ENCODE measurements at places on chromosomes 4 and X.
A peak's percentile ranks its signal among the peaks of the same experiment; 100 is the strongest.

DNA sequence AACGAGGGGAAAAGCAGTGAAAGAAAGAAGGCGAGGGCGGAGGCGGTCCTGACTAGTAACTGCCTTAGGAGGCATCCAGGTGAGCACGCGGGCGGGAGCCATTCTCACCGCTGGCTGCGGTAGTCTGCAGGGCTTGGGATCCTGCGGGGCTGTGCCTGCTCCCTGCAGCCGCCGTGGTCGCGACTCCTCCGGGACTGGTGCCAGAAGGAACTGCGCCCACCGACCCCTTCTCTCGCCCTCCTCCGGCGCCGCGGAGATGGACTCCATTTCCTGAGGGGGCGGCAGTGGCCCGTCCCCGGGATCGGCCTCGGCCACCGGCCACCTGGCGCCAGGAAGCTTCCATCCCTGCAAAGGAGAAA, 543 bp downstream of the NFXL1 start:
- no peak for DNase-seq

- DNase-seq, result no peak
Measured at GRCh38 chr4:55903577-55903976, 45.2 kb upstream of the CEP135 start.

- DNase-seq, result peak; percentile 52
Measured at GRCh38 chr4:169823685-169824084, 65.9 kb upstream of the HPF1 start.

DNA sequence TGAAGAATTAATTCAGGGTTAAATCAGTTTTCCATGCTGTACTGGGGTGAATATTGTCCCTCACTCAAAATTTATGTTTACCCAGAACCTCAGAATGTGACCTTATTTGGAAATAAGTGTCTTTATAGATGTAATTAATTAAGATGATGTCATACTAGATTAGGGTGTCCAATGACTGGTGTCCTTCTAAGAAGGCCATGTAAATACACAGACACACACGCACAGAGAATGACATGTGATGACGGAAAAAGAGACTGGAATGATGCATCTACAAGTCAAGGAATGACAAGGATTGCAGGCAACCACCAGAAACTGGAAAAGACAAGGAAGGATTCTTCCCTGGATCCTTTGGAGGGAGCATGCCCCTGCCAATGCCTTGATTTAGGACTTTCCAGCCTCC, 84.6 kb upstream of the GPR34 start:
- no peak for DNase-seq

GRCh38 chr4:37908488-37909331, 17.8 kb downstream of the TBC1D1 start:
- no peak for DNase-seq

All from AG10803 (cell line).